Subcutaneous adipose tissue (tissue), 4 donors: ENCODE measurements at places on chromosomes 11 and 22. TPM values are rescaled to one million over a fixed set of nuclear protein-coding genes. Genes with fewer than 3 reads are reported as not detected.

CCDC87 gene
- total RNA-seq = 0.17 TPM

GPR83 gene
- total RNA-seq = not detected

OVCH2 gene
- total RNA-seq = not detected

OR8G1 gene
- total RNA-seq = not detected

TMEM135 gene
- total RNA-seq = 52.9 TPM

IFTAP gene
- total RNA-seq = 19.0 TPM

TMEM126B gene
- total RNA-seq = 59.7 TPM

CCDC116 gene
- total RNA-seq = not detected

DDX25 gene
- total RNA-seq = not detected

SERGEF gene
- total RNA-seq = 26.6 TPM

GAL gene
- not detected for total RNA-seq

MMP12 gene
- total RNA-seq = 17.0 TPM

GSTT2 gene
- not detected for total RNA-seq

KCTD21 gene
- total RNA-seq = 16.1 TPM

SPON1 gene
- total RNA-seq = 131 TPM

FADS2 gene
- total RNA-seq = 24.8 TPM

AQP11 gene
- total RNA-seq = 0.49 TPM

REXO2 gene
- 74.2 TPM for total RNA-seq

C11orf52 gene
- not detected for total RNA-seq

TNNI2 gene
- total RNA-seq = not detected

PHLDA2 gene
- total RNA-seq = 1.2 TPM

C11orf58 gene
- total RNA-seq = 196 TPM

C11orf97 gene
- not detected for total RNA-seq

FGF3 gene
- not detected for total RNA-seq

TRPM5 gene
- total RNA-seq = not detected

SLCO2B1 gene
- 148 TPM for total RNA-seq

OOSP3 gene
- total RNA-seq = not detected

CASP12 gene
- 5.1 TPM for total RNA-seq

SEPTIN5 gene
- total RNA-seq = 8.3 TPM

VWA5A gene
- 21.6 TPM for total RNA-seq

MORC2 gene
- total RNA-seq = 21.6 TPM

GTSE1 gene
- not detected for total RNA-seq

ASRGL1 gene
- total RNA-seq = 32.0 TPM

OR8J3 gene
- total RNA-seq = not detected

EHF gene
- total RNA-seq = 0.94 TPM

TMEM151A gene
- not detected for total RNA-seq

PLAAT3 gene
- 278 TPM for total RNA-seq

FGF19 gene
- total RNA-seq = not detected

CASP5 gene
- not detected for total RNA-seq

PEX26 gene
- 25.8 TPM for total RNA-seq

MS4A1 gene
- not detected for total RNA-seq

STIP1 gene
- total RNA-seq = 53.5 TPM

PAX6 gene
- total RNA-seq = not detected

SUSD2 gene
- total RNA-seq = 2.1 TPM

LUZP2 gene
- total RNA-seq = not detected

PDGFB gene
- 6.5 TPM for total RNA-seq
